ENCODE measurements at places on chromosomes 6 and 20.

DNA sequence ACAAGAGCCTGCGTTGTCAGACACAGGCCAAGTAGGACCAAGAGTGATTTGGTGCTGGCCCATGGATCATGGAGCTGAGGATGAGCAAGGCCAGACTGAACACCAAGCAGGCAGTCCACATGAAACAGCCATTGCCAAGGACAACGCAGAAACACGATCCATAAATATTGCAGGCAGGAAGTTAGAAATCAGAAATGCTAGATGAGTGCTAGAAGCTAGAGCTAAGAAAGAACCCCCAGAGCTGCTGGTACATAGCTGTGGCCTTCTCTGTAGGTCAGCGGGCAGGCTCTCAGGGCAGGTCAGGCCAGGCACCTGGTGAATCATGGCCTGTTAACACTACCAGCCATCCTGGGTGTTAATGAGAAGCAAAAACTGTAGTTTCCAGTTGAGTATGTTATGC is 119.7 kb downstream of the ALDH8A1 start:
- no peak for DNase-seq

GRCh38 chr6:144397141-144397540 is 112.0 kb downstream of the UTRN start:
- no peak for DNase-seq

GRCh38 chr6:44624226-44624625 is 236.7 kb downstream of the CDC5L start:
- DNase-seq, result no peak

GRCh38 chr20:62301111-62301668 is 1.6 kb upstream of the ADRM1 start:
- no peak for DNase-seq

GRCh38 chr20:4730780-4731179 is 9.1 kb downstream of the PRND start:
- no peak for DNase-seq

DNA sequence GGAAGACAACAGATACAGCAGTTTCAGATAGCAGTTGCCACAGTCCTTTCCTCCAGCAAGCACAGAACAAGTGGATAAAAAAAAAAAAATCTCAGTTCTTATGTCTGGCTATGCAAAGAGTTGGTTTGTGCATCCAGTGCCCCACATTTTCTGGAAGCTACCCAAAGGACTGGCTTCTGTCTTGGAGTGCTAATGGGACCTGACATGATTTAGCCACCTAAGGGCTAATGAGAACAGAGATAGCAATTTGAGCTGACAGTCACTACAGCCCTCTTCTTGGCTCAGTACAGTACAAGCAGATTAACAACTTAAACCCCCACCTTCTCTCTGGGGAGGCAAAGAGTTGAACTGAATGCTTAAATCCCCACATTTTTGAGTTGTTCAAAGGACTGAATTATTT is 976.8 kb downstream of the TBC1D32 start:
- no peak for DNase-seq

DNA sequence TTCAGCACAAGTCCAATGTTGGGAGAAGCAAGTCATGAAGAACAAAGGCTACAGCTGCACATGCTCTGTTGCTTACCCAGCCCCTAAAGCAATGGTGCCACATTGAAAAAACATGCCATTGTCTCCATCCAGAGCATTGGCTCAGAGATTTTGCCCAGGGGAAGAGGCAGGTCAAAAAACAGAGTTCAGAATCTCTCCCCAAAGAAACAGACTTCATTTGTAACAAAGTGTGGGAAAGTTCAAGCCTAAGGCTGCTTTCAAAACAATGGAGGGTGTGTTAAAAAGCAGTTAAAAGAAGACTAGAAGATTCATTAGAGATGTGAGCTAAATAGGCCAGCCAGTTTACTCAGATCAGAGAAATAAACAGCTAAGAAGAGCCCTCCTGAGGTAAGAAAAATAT is 63.6 kb downstream of the DZANK1 start:
- no peak for DNase-seq

GRCh38 chr20:48864254-48864653 is 36.5 kb upstream of the PREX1 start:
- no peak for DNase-seq

- DNase-seq, result no peak
Observed at GRCh38 chr20:17437251-17437650, 93.9 kb downstream of the BFSP1 start.
